Activated CD4-positive, alpha-beta T cell treated with anti-CD3 and anti-CD28 coated beads for 48 hours (primary cell): ENCODE measurements at places on chromosomes 12 and 14.

DNA sequence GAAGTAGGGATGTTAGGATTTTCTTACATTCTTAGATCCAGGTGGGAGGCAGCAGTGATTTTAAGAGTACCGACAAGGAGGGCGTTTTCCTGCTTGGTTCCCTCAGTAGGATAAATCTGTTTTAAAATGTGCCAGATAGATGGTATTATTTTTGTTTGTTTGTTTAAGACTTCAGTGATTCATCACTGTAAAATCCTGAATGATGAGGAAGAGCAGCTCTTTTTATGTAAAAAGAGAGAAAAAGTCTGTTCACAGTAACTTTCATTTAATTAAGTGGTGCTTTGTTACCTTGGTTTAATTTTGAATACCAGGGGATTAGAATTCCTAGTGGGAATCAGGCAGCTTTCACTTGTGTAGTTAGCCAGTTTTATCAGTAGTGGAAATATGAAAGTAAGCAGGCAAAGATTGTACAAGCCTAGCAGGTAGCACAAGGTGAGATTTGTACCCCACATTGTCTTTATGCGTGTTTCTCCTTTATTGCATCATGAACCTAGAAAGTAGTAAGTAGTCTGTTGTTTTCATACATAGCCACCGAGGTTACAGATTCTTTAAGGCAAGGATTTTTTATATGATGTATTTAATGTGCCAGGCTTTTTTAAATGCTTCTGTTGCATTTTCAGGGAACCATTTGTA is 349.6 kb downstream of the CCDC91 start:
- no peak for DNase-seq

GRCh38 chr14:104582005-104582404 is 2.4 kb downstream of the C14orf180 start:
- DNase-seq: no peak

GRCh38 chr12:63823040-63823439 is 21.5 kb upstream of the SRGAP1 start:
- no peak for DNase-seq

- DNase-seq: no peak
These were observed 12.7 kb upstream of the CCDC177 start for GRCh38 chr14:69587389-69587788.

- DNase-seq: no peak
These were observed 60.4 kb upstream of the KTN1 start for GRCh38 chr14:55519473-55520080.

- no peak for DNase-seq
These were observed 3.5 kb upstream of the ANKRD52 start for GRCh38 chr12:56261503-56262232.

DNA sequence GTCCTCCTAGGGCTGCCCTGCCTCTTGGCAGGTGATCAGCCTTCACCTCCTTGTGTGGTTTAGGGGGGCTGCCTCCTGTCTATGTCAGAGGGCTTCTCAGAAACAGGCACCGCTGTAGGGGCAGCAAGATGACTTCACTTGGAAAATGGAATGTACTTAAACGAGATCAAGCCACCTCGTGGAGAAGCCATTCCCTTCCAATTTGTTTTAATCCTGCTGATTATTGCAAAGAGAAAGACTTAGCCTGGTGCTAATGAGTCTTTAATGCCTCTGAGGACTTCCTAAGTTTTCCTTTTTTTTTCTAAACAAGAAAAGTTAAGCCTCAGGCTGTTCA is 62.3 kb upstream of the RFLNA start:
- no peak for DNase-seq

DNA sequence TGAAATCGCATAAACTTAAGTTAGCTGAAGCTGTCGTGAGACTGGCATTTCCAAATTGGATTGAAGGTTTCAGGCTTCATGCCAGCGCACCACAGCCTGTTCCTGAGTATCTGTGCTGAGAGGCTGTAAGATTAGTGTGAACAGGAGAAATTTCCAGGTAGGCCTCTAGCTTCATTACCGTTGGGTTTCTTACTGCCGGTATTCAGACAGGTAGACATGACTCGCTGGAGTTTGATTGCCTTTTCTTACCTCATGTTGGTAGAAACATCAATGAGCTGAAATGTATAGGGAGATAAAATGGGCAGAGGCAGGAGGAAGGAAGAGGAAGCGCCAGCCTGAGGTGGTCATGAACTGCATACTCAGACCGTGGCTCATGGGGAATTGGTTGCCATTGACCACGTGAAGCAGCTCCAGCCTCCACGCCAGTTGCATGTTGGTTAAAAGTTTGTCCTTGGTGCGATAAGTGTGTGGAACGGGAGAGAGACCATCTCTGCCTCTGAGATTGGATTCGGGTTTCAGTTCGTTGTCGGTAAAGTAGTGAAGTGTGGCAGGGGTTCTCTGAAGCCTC is 42.3 kb upstream of the MMP17 start:
- DNase-seq: no peak

DNA sequence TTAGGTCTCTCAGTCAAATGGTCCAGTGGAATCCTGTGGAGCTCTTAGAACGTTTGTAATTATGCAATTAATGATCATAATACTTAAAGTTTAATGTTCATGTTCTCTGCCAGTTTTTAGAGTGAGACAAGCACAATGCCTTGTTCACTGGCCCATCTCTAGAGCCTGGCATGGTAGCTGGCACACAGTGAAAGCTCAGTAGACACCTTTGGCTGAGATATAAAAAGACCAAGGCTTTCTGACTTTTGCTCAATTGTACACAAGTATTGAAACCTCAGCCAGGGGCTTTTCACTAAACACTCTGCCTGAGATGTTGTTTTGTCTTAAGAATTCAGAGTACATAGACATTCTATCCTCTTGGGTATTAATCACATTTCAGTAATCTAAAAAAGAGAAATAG is 241.8 kb upstream of the ATP2B1 start:
- no peak for DNase-seq

- DNase-seq: no peak
These were observed 776 bp upstream of the CHMP4A start for GRCh38 chr14:24213866-24214662.

GRCh38 chr12:49976557-49976956 is 3.8 kb downstream of the AQP6 start:
- DNase-seq: no peak

DNA sequence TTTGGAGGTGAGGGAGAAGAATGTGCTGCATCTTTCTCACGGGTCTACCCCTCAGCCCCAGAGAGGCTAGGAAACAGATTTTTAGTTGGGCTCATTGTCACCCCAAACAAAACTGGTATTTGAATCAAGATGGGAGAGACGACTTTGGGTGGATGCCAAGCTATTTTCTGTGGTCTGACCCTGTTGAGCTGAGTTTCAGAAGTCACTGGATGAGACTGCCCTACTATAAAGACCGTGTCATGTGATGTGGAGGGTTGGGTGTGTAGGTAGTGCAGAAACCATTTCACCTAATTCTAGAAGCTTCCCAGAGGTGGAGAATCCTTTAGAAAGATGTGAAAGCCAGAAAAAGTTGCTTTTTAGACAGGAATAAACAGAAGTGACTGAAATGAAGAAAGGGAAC is 60.2 kb downstream of the IFT43 start:
- DNase-seq: no peak

DNA sequence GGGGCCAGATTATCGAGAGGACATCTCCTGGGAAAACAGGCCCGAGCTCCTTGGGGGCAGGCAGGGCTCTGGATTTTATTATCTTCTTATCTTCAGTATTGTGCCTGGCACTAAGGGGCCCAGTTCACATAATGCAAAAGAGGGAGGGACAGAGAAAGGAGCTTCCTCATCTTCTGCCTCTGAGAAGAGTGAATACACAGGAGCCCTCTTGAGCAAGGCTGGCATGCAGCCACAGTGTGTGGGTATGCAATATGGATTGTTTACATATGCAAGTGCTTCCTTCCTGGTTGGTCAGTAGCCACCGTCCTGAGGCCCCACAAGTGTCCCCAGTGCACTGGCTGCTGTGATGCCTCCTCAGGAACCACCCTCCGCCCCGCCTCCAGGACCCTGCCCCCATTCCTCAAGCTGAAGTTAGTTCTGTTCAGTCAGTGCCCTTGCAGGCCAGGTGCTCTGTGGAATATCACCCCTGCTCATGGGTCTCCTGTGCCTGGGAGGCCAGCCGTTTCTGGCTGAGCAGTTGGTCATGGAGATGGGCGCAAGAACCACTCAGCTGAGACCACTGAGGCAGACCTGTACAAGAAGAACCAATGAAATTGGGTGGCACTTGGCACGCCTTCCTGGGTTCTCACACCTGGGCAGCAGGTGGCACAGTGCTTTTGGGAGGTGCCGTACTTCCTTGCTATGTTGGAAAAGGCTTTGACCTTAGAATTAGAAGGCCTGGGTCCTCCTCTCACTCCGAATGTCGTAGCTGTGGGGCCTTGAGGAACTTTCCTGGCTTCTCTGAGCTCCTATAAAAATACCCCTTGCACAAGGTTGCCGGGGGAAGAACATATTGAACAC is 35.1 kb upstream of the ACTN1 start:
- DNase-seq: no peak

DNA sequence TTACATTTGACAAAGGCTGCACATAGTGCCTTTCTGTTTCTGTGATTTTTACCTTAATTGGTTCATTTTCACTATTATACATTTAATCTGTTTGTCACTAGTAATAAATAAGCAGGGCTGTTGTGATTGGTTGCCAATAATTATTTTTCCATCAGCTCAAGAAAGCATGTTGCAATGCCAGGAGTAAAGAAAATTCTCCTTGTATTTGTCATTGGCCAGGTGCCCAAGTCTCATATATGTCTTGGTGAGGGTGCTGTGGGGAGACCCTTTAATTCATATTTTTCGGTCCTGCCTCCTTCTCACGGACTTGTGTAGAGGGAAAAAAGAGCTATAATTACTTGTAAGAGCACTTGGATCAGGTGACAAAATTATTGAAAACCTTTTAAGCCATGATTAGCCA is 108.0 kb downstream of the KITLG start:
- no peak for DNase-seq

- DNase-seq: no peak
These were observed 65.5 kb upstream of the SLCO1C1 start for GRCh38 chr12:20629414-20630156.

DNA sequence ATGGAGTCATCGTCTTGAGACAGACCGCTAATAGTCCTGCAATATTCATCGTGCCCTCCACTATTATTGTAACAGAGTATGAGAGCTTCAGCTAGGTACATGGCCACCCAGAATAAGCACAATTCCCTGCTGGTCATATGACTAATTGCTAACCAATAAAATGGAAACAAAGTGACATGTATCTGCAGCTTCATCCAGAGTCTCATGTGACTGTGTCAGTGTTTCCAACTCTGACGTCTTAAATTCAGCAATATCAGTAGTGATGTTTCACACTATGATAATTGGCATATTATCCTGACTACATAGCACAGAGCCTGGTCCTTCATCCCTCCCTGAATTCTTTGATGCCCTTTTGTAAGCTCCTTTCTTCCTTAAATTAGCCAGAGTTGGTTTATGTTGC is 167.4 kb downstream of the RPS29 start:
- DNase-seq: no peak

GRCh38 chr14:36690311-36691040 is 28.8 kb downstream of the PAX9 start:
- DNase-seq: no peak

- DNase-seq: no peak
These were observed 35.8 kb upstream of the PRKAB1 start for GRCh38 chr12:119631930-119632678.

DNA sequence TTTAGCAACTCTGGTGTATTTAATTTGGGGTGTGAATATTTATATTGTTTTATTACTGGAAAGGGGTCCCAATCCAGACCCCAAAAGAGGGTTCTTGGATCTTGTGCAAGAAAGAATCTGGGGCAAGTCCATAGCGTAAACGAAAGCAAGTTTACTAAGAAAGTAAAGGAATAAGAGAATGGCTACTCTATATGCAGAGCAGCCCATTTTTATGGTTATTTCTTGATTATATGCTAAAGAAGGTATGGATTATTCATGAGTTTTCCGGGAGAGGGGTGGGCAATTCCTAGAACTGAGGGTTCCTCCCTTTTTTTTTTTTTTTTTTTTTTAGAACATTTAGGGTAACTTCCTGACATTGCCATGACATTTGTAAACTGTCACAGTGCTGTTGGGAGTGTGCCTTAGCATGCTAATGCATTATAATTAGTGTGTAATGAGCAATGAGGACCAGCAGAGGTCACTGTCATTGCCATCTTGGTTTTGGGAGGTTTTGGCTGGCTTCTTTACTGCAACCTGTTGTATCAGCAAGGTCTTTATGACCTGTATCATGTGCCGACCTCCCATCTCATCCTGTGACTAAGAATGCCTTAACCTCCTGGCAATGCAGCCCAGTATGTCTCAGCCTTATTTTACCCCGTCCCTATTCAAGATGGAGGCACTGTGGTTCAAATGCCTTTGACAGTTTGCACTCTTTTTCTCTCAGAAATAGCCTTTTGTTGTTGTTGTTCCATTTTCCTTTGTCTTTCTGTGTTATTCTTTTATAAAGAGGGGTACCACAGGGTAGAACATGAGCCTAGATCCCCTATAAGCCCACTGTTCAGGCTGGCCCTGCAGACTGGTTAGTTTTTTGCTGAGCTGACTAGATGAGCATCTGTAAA is 75.5 kb upstream of the DCD start:
- DNase-seq: peak; percentile 35

DNA sequence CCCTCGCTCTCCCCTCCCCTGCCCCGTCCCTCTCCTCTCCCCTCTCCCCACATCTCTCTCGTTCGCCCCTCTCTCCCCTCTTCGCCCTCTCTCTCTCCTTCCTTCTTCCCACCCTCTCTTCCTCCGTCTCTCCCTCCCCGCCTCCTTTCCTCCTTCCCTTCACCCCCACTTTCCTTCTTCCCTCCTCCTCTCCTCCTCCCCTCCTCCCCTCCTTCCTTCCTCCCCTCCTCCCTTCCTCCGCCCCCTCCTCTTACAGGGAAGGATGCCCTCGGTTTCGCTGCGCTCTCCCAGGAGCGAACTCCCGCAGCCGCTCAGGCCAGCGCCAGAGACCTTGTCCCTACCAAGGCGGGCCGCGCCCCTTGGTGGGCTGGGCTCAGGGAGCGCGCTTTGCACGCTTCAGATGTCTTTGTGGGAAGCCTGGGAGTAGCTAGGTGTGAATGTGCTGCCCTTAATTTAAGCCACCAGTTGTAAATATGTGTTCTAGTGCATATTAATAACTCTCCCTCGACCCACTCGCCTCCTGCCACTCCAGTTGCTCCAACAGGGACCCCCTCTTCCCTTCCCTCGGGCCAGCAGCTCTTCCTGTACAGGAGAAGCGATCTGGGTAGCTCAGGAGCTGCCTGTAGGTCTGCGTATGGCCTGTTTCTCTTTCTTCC is 13.3 kb upstream of the MAP3K9 start:
- peak; percentile 24 for DNase-seq

GRCh38 chr14:105250008-105250366 is 1.7 kb downstream of the BTBD6 start:
- DNase-seq: no peak

GRCh38 chr12:29889737-29890136 is 106.0 kb upstream of the TMTC1 start:
- peak; percentile 50 for DNase-seq

DNA sequence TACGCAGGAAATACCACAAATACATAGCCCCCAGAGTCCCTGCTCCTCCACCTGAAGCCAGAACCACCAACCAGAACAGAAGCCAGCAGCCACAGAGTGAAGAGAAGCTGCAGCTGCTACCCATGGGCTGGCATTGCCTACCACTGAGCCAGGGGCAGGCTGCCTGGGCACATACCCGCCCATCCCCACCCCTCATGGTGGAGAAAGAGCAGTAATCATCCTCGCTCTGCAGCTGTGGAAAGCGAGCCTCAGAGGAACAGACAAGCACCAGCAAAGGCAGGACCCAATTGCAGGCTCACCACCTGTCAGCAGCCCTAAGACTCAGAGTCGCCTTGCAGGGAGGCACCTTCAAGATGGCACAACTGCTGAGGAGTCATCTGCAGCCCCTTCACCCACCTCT is 11.2 kb upstream of the CD9 start:
- no peak for DNase-seq
